ENCODE measurements at places on chromosomes 2 and 18.

- no peak for DNase-seq
Measured at GRCh38 chr2:212142631-212143030, 396.0 kb downstream of the ERBB4 start.

GRCh38 chr2:158996378-158996993 lies 28.0 kb downstream of the TANC1 start:
- DNase-seq = no peak

DNA sequence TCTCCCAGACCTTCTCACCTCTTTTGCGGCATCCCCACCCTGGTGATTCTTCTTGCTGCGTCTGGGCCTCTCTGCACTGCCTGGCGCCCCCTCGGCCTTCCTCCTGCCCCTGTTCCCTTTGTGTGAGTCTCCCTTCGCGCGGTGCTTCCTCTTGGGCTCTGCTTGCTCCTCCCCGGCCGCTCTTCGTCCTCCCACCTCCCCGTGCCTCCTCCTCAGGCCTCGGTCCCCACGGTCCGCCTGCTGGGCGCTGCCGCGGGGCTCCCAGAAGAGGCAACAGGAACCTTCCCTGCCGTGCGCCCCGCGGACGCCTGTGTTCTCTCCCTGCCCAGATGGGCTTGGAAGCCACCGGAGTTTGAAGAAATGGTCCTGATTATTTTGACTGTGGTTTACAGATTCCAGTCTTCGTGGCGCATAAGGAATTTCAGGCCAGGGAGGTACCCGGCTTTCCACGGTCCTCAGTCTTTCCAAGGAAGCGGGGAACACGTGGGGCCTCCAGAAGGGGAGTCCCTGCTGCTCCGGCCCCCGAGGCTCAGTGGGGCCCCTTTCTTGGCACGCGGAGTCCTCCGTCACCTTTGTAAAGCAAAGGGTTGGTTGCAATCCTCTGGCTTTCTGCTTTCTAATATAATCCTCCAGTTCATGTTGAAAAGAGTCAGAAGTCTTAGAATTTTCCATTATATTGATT lies 13.1 kb downstream of the RNU2-63P start:
- no peak for DNase-seq

DNA sequence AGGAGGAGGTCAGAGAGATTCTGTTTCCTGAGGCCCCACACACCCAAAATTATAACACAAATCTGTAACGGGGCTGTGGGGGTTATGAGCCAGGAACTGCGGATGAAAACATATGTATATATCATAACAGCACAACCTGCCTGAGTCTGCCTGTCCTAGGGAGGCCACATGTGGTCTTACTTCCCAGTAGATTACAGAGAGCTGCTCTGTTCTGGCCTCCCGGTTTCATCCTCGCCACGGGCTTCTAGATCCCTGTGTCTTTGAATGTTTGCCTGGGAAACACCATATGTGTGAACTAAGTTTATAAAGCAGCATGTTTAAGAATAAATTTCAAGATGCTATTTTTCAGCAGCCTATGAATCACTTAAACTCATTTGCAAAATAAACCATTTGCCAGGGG lies 124.0 kb downstream of the TMEM200C start:
- DNase-seq = no peak

DNA sequence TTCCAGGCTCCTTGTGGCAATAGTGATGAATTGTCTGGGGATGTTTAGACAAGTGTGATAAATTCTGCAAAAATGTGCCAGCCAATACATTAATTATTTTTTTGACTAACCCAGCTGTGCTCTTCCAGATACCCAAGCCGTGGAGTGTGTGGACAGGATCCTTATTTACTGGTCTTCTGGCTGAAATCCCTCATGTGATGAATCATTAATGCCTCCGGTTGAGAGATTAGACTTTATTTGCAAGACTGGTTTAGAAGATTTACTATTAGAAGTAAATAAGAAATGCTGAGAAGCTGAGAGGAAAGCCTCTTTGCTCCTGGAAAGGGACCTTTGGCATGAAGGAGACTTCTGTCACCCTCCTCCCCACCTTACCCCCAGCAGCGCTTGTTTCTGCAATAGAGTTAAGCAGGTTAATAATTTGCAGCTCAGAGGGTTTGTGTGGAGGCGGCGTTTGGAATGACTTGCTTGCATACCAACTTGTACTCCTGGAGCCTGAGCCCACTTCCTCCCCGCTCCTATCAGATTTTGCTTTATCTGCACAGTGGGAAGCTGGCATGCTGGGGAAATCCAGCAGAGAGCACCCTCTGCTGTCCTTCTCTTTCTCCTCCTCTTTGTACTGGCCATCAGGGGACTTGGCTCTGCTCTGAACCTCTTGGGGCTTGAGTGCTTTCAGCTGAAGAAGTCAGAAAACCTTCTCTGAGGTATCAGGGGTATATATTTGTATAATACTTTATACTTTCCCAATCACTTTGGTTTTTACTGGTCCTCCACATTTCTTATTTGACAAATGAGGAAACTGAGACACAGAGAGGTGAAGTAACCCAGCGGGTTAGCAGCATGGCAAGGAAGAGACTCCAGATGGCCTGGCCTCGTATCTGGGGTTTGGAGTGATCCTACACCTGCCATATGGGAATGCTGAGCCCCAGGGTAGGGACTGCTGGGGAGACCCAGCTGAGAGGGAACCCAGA lies 16.3 kb downstream of the SLC3A1 start:
- DNase-seq = no peak

DNA sequence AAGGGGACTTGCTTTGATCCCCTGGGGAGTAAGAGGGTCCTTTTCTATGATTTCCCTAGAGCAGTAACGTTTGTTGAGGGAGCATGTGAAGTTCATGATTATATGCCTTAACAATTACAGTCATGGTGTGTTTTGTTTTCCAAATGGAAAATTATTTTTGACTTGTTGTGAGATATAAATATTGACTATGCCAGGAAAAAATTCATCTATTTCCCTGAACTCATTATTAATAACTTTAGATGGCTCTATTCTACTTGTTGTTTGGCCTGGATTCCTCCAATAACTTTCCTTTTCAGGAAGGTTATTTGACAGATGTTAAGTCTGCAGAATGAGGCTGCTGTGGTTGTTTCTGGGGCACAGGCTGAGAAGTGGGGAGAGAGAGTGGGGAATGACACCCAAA lies 72.1 kb upstream of the LMAN1 start:
- DNase-seq = no peak

- no peak for DNase-seq
Measured at GRCh38 chr2:225598897-225599296, 199.4 kb downstream of the NYAP2 start.

DNA sequence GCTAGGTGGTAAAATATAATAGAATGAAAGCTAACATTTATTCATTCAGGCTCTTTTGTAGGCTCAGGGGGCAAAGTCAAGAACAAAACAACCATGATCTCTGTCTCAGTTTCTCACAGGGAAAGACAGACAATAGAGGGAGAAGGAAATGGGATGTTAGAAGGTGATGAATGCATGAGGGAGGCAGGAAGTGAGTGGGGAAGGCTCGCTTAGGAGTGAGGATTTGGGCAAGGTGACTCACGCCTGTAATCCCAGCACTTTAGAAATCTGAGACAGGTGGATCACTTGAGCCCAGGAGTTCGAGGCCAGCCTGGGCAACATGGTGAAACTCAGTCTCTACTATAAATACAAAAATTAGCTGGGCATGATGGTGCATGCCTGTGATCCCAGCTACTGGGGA lies 88.4 kb downstream of the CTIF start:
- no peak for DNase-seq

DNA sequence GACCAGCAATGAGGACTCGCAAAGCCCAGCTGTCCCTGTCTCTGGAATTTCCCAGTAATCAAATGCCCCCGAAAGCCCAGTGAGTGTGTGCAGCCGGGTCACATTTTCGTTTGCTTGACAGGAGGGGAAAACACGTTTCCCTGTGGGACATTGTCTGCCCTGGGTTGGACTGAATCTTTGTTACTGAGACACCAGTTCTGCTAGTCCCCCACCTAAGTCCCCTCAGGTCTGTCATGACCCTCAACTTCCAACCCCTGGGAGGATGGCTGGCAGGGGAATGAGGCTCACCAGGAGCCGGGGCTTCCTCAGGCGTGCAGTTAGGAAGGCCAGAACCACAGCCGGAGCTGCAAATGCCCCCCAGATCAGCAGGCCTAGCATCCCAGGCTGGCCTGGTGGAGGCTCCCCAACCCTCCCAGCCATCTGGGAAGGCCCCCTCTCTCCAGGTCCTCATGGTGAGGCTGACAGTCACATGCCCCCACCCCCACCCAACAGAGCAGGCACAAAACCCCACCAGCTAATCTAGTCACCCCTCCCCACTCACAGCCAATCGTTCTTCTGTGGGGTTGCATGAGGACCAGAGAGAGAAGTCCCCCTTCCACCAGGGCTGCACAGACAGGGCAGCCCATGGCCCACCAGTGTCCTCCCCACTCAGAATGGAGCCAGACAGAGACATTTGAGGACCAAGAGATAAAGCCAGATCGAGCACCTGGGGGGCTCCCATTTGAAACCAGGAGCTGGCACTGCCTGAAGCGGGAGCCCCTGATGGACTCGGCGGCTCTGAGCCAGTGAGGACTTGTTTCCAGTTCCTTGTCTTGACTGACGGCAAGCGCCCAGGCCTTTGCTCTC lies 33.6 kb downstream of the CYP26B1 start:
- no peak for DNase-seq

DNA sequence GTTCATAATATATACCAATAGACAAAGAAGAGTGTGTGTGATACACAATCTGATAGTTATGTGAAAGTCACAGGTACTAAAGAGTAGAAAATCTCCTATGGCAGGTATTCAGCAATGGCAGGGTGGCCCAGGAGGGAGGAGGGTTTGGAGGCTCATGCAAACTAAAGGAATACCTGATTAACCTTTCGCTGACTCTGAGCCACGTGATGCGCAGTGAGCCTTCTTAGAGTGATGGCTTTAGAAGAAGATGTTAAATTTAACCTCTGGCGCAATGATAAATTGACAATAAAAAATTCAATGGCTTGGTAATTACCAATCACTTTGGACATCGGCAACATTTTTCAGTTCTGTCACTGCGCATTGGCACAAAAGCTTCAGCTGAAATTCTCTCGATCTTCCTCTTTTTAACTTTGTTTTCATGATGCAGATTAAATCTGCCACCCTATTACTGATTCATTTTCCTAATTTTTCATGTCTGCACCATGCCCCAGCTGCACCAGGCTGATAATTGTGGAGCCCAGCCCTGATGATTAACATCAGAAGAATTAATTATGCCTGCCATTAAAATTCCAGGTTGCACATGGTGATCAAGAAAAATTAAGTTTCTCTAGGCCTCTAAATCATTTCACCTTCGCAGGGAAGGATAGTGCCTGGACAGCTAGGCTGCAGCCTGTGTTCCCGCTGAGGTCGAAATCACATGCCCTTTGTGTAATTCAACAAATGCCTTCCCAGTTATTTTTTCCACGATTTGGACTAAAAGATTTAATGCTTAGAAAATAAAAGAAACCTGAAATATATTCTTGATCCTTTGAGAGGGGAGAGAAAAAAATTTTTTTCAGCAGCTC lies 250.6 kb upstream of the HNRNPA3 start:
- no peak for DNase-seq

- DNase-seq = no peak
Measured at GRCh38 chr18:8328126-8328525, 281.1 kb upstream of the RAB12 start.

DNA sequence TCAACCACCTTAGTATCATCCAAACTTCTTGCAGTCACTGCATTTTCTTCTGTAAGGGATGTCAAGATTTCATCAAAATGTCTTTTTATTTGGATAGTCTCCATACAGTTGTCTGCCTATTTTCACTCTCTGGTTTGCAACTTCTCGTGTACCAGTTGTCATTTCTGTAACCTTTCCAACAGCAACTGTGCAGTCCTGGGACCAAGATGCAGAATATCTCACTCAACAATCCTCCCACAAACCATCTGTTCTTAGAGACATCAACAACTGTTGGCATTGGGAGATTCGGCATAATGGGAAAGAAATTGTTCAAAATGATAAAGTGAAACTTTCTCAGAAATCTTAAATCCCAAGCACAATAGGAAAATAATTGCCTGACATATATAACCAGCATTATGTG lies 933.6 kb upstream of the SLC39A10 start:
- no peak for DNase-seq

DNA sequence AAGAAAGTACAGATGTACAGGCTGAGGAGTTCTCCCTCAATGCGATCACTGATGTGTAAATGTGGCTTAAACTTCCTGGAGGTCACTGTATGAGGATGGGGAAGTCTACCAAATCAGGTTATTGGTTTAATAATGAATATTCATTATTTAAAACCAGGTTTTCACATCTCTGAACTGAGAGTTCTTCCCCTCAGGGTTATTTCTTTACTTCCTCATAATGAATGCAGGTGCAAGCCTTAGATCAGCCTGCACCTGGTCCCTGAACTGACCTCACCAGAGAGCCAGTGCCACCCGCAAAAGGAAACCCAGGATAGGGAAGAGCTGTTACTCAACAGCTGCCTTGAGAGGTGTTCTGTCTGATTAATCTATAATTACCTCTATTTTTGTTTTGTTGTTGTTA lies 369.0 kb downstream of the EPHA4 start:
- no peak for DNase-seq

DNA sequence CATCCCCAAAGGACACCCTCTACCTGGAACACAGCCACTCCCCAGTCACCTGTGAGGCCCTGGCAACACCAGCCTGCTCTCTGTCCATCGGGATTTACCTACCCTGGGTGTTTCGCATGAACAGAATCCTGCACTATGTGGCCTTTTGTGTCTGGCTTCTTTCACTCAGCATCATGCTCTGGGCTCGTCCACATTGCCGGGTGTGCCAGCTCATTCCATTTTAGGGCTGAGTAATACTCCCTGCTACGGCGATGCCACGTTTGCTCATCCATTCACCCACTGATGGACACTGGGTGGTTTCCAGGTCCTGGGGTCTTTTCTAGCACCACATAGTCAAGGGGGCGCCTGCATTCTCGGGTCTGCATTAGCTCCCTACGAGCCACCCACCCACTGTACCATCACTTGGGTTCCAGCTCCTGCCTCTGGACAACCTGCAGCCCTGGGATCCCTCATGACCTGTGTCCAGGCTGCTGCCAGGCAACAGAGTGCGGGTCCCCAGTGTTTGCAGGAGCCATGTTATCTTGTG lies 22.0 kb downstream of the KCNF1 start:
- DNase-seq = no peak
